Occipital lobe (tissue), 3 donors: ENCODE measurements at places on chromosomes 4 and X. TPM values are rescaled to one million over a fixed set of nuclear protein-coding genes. Genes with fewer than 3 reads are reported as not detected.

The ANXA3 gene
- 5.1 TPM for total RNA-seq

The HERC3 gene
- 68.9 TPM for total RNA-seq

The SLC10A4 gene
- total RNA-seq, result 3.9 TPM

The STS gene
- 4.4 TPM for total RNA-seq

The FATE1 gene
- not detected for total RNA-seq

The KCNE5 gene
- total RNA-seq, result 1.9 TPM

The SMIM31 gene
- not detected for total RNA-seq

GRCh38 chr4:160136021-160136420, 1033.1 kb downstream of the RAPGEF2 start:
- no peak for DNase-seq

- no peak for DNase-seq
These were observed 101.2 kb upstream of the MYOZ2 start for GRCh38 chr4:119034276-119035008.

- DNase-seq, result no peak
These were observed 118.0 kb downstream of the MANBA start for GRCh38 chr4:102642631-102643298.

- DNase-seq, result no peak
These were observed 81.1 kb upstream of the STK26 start for GRCh38 chrX:131942034-131942433.

GRCh38 chr4:123409334-123409733, 12.7 kb downstream of the SPRY1 start:
- DNase-seq, result no peak

DNA sequence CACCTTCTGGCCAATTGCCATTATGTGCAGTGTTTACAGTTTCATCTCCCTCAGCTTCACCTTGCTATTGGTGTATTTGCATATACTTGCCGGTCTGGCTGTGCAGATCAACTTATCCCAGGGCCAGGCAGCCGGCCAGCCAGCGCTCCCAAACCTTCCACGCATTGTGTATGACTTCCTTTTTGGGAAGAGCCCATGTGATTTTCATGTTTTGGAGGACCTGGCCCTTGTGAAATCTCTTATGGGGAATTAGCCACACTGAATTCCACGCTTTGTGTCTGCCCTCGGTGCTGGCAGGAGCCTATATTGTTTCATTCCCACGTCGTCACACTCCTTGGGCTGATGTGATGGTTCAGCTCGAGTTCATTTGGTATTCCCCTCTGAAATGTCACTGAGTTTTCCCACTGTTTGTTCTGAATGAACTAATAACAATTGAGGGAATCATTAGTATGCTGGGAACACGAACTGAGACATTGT, 6.0 kb upstream of the PDLIM3 start:
- DNase-seq, result no peak

DNA sequence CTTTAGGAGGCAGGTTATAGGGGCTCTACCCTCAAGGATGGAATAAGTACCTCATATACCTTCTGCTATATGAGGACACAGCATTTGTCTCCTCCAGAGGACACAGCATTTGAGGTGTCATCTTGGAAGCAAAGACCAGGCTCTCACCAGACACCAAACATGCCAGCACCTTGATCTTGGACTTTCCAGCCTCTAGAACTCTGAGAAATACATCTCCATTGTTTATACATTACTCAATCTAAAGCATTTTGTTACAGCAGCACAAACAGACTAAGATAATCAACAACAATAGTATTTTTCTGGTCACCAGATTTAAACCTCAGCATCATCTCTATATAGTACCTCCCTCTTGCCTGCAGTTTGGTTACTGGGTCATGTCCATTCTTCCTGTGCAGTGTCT, 237.5 kb upstream of the KLF3 start:
- DNase-seq, result no peak

DNA sequence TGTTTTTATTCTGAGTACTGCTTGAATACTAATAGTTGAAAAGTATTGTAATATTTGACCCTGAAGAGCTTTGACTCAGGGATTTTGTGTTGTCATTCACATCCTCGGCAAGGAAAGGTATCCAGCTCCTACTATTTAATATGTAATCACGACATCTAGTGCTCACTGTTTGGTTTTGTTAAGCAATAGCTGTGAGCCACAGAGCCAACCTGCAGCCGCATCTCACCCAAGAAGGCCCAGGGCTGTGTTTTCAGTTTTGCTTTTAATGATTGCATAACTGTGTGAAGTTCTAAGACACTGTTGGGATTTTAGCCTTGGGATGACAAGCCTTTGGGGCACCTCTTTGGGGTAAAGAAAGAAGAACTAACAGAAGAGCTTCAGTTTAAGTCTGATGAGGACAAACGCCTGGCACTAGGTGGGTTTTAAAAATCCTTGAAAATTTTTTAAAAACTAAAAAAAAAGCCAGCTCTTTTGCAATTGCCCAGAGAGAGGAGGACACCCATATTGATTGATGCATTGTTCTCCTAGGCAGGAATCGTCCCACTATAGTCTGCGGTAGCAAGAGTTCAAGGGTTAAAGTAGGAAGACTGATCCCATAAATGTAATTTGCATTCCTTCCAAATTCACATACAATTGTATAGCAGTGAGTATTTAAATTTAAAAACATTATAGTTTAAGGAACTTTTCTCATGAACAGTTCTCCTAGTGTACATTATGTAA, 157.8 kb downstream of the RELL1 start:
- DNase-seq, result no peak
